ENCODE measurements at places on chromosomes 4 and X.

DNA sequence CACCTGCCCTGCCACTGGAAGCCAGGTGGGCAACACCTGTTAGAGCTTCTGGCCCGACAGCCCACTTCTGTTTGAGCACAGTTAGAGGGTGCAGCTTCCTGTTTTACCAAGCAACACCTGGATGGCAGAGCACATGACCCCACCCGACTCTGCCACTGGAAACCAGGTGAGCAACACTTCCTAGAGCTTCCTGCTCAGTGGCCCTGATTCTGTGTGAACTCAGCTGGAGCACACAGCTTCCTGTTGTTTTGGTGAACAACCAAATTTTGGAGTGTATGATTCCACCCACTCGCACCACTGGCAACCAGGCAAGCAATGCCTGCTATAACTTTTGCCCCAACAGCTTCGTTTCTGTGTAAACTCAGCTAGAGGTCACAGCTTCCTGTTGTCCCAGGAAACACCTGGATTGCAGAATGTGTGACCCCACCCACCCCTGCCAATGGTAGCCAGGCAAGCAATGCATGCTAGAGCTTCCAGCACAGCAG is 163.8 kb upstream of the KLF8 start:
- DNase-seq: no peak

- DNase-seq: no peak
These were observed 887.6 kb downstream of the ADGRL3 start for GRCh38 chr4:62087706-62088105.

- DNase-seq: no peak
These were observed 155.8 kb upstream of the RAI2 start for GRCh38 chrX:18016941-18017340.

DNA sequence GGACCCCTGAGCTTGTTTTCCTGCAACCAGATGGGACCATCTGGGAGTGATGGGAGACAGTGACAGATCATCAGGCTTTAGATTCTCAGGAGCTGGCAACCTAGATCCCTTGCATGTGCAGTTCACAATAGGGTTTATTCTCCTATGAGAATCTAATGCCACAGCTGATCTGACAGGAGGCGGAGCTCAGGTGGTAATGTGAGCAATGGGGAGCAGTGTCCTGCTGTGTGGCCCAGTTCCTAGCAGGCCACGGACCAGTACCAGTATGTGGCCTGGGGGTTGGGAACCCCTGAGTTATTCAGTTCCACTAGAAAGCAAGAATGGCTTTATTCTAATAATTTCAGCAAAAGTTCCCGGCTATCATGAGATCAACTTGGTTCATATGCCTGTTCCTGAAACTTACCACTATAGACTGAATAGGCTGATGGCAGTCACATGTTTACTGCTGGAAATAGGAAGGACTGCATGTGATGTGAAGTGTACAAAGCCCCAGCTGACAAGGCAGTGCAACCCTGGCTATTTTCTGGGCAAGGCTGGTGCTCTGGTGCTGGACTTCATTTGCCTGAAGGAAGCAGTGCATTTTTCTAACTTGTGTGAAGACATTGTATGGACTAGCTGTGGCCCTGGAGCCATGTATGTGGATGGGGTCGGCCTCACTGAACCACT is 107.2 kb downstream of the SPRY1 start:
- no peak for DNase-seq

DNA sequence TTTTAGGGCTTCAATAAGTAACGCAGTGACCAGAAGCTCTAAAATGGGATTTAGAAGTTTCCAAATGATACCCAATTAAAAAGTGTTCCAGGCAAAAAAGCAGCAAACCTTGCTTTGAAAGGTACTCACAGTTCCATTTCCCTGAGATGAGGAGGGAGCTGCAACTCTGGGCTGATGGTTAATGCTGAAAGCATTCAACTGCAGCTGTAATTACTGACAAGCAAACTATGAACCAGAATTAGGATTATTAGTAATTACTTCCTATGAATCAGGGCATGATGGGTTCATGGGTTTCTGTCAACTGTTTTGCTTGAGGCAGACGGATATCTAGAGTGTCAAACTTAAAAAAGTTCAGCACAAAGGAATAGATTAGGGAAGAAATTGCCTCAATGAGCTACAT is 357.4 kb downstream of the STIM2 start:
- no peak for DNase-seq

- no peak for DNase-seq
These were observed 18.3 kb upstream of the PITX2 start for GRCh38 chr4:110641218-110641617.

- DNase-seq: no peak
These were observed 42.0 kb upstream of the PRKG2 start for GRCh38 chr4:81257021-81257420.

DNA sequence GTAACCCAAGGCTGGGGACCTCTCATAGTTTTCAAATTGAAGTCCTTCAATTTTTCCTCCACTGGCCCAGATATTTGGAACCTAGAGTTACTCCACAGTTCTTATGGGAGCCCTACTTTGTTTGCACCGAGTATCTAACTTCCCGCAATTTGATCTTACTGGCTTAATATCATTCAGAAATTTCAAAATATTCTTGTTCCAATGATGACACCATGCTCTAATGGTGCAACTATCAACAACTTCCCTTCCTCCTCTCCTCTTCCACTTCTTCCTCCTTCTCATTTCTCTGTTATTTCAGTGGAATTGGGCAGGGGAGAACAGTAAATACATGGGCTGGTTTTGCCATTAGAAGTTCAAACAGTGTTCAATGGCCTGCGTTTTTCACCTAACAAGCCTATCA is 20.2 kb downstream of the PDCL2 start:
- DNase-seq: no peak

DNA sequence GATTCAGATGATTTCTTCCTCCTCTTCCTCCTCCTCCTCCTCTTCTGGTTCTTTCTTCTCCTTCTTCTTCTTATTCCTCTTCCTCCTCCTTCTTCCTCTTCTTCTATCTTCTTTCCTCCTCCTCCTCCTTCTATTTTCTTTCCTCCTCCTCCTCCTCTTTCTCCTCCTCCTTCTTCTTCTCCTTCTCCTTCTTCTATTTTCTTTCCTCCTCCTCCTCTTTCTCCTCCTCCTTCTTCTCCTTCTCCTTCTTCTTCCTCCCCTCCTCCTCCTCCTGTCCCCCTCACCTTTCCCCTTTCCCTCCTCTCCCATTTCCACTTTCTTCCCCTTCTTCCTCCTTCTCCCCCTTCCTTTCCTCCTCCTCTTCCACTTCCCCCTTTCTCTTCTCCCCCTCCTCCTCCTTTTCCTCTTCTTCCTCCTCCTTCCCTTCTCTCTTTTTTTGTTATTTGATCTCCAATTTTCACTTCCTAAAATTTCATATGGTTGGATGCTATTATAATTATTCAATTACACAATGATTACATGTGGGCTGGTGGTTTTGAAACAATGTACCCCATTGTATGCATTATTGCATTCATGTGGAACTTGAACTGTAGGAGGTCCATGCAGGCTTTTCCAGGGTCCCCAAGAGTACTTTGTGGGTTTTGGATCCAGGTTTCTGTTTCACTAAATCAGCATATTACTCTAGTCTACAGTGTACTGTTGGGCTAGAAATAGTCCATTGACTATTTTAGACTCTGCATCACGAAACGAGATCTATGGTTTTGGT is 68.1 kb downstream of the SORBS2 start:
- no peak for DNase-seq

DNA sequence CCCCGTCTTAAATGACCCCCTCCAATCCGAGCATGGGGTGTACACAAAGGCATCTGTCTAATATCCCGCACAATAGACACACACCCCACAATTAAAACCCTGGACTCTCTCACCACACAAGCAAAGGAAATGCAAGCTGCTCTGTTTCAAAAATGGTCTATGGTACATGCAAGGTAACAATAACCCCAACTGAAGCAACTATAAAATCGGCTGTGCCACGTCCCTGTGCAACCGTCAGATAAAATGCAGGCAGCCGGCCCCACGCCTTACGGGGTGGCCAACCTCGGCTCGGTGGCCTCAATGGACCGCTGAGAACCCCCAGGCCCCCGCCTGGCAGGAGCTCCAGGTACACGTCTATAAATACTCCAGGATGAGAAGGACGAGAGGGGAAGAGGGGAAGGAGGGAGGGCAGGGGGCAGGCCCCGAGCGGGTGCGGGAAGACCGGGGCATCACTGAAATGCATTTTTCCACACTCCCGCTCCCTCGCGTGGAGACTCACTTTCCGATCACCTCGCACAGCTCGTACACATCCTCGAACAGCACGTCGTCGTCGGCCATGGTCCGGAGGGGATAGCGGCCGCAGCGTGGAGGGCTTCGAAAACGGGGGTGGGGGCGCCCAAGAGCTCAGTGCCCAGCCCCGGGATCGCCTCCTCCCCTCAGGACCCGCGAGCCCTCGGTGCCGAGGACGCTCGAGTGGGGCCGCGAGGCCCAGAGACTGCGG is 763 bp downstream of the CASK start:
- DNase-seq: no peak

DNA sequence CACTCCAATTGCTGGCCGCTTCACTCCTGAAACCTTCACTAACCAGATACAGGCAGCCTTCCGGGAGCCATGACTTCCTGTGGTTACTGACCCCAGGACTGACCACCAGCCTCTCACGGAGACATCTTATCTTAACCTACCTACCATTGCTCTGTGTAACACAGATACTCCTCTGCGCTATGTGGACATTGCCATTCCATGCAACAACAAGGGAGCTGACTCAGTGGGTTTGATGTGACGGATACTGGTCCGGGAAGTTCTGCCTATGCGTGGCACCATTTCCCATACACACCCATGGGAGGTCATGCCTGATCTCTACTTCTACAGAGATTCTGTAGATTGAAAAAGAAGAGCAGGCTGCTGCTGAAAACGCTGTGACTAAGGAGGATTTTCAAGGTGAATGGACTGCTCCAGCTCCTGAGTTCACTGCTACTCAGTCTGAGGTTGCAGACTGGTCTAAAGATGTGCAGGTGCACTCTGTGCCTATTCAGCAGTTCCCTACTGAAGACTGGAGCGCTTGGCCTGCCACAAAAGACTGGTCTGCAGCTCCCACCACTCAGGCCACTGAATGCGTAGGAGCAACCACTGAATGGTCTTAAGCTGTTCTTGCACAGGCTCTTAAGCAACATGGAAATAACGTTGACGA is 35.8 kb upstream of the PRDM8 start:
- no peak for DNase-seq

All from ascending aorta (tissue), 2 donors.